ENCODE measurements at places on chromosomes 5 and 9. TPM values are rescaled to one million over a fixed set of nuclear protein-coding genes. Genes with fewer than 3 reads are reported as not detected.

PCDHAC2 gene
- 2.1 TPM for total RNA-seq

CLTA gene
- 114 TPM for total RNA-seq

TAF1L gene
- total RNA-seq, result not detected

DND1 gene
- total RNA-seq, result not detected

RASGEF1C gene
- total RNA-seq, result 5.7 TPM

FSD1L gene
- total RNA-seq, result 8.9 TPM

NR5A1 gene
- total RNA-seq, result not detected

HSPA4 gene
- 59.0 TPM for total RNA-seq

ELOVL7 gene
- total RNA-seq, result 0.52 TPM

AGXT2 gene
- not detected for total RNA-seq

PCAT7 gene
- not detected for total RNA-seq

PCDHB14 gene
- 4.2 TPM for total RNA-seq

OR1J2 gene
- total RNA-seq, result not detected

THBS4 gene
- total RNA-seq, result 135 TPM

DEPDC1B gene
- total RNA-seq, result 3.1 TPM

SLC2A8 gene
- total RNA-seq, result 13.6 TPM

APBA1 gene
- 2.6 TPM for total RNA-seq

PCDHA11 gene
- under 0.01 TPM for total RNA-seq

PCDHGA11 gene
- total RNA-seq, result 6.8 TPM

ZFP2 gene
- total RNA-seq, result 1.6 TPM

SLC6A19 gene
- total RNA-seq, result under 0.01 TPM

RANBP3L gene
- total RNA-seq, result 0.52 TPM

DNM1 gene
- total RNA-seq, result 20.4 TPM

TAF11L10 gene
- total RNA-seq, result not detected

PCDHGB4 gene
- 4.7 TPM for total RNA-seq

SLC4A9 gene
- not detected for total RNA-seq

LRRC26 gene
- not detected for total RNA-seq

IFNA2 gene
- not detected for total RNA-seq

SLC12A7 gene
- 5.7 TPM for total RNA-seq

PCDHB13 gene
- 1.6 TPM for total RNA-seq

MCC gene
- total RNA-seq, result 15.1 TPM

NSG2 gene
- total RNA-seq, result under 0.01 TPM

TAS2R1 gene
- not detected for total RNA-seq

SV2C gene
- under 0.01 TPM for total RNA-seq

ADAM19 gene
- total RNA-seq, result 14.1 TPM

SIL1 gene
- 26.1 TPM for total RNA-seq

ANKRD31 gene
- total RNA-seq, result under 0.01 TPM

JAKMIP2 gene
- 0.52 TPM for total RNA-seq

GPR150 gene
- total RNA-seq, result under 0.01 TPM

PKD2L2 gene
- 2.6 TPM for total RNA-seq

SPATA31D4 gene
- total RNA-seq, result not detected

BARX1 gene
- not detected for total RNA-seq

SLC25A2 gene
- 0.52 TPM for total RNA-seq

TAF11L5 gene
- total RNA-seq, result not detected

C1QTNF2 gene
- 15.1 TPM for total RNA-seq

CDC42SE2 gene
- 27.7 TPM for total RNA-seq

PCDHGB3 gene
- 3.1 TPM for total RNA-seq

TMEM252 gene
- not detected for total RNA-seq

PDE6A gene
- not detected for total RNA-seq

C9orf78 gene
- total RNA-seq, result 32.9 TPM

KIAA1958 gene
- total RNA-seq, result 3.7 TPM

CLINT1 gene
- 53.2 TPM for total RNA-seq

DUSP1 gene
- total RNA-seq, result 67.3 TPM

PCDHGA10 gene
- total RNA-seq, result 4.2 TPM

CYLC2 gene
- total RNA-seq, result not detected

CDK7 gene
- total RNA-seq, result 31.3 TPM

TSSK1B gene
- total RNA-seq, result not detected

CNTFR gene
- 3.1 TPM for total RNA-seq

C9orf50 gene
- total RNA-seq, result not detected

Measured in skeletal muscle tissue (tissue), 5 donors.